Progenitor cell of endocrine pancreas (in vitro differentiated cells): ENCODE measurements at places on chromosomes 6 and 20.

GRCh38 chr6:137341681-137342195, 122.6 kb upstream of the IFNGR1 start:
- DNase-seq = no peak
- H3K4me1 ChIP-seq = peaks cover 8% of the 10 kb centered on the region
- peaks cover 14% of the 10 kb centered on the region for H3K27me3 ChIP-seq
- H3K27ac ChIP-seq = no peak overlapping the region

DNA sequence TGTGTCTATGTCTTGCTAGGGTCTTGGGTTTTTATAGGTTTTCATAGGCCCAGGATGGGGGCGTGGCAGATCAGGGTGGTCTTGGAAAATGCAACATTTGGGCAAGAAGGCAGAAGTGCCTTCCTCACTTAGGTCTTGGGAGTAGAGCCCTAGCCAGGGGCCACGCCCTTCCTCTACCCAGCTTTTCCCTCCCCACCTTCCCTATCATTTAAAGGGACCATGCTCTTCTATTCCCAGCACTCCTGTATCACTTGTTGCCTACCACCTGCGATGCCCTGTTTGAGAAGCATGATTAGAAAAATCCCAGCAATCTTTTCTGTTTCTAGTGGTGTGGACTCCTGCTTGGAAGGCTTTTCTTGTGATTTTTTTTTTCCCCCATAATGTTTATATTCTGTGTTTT, 190.6 kb downstream of the JARID2 start:
- no peak for DNase-seq
- no peak overlapping the region for H3K4me3 ChIP-seq
- H3K27me3 ChIP-seq = no peaks in the 10 kb centered on the region
- H3K4me1 ChIP-seq = peaks cover 40% of the 10 kb centered on the region

DNA sequence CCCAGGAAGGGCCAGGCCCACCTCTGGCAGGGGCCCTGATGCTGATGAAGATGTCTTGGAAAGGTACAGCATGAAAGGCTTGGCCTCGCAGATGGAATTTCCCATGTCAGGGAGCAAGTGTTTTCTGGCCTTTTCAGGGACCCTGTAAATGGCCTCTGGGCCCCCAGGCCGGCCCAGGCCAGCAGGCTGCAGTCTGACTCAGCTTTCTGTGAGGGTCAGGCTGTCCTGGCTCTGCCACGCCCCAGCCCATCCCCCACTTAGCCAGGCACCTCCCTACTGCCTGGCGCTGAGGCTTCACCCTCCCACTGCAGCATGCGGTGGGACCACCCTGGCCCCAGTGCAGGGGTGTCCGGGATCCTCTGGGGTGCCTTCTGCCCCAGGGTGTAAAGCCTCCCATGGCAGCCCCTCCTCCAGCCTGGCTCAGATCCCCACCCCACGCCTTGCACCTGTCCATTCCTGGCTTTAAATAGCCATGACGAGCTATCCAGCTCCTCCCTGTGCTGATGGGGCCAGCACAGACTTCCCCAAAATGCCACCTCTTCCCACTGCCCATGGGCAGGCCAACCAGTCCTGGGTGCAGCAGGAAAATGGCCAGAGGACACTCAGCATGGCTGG, 35.6 kb upstream of the GATA5 start:
- H3K27me3 ChIP-seq = no peaks in the 10 kb centered on the region
- H3K36me3 ChIP-seq = no peaks in the 10 kb centered on the region
- peak overlapping the region; percentile 47 for H3K27ac ChIP-seq
- no peak overlapping the region for H3K4me3 ChIP-seq
- DNase-seq = no peak
- no peaks in the 10 kb centered on the region for H3K4me1 ChIP-seq

DNA sequence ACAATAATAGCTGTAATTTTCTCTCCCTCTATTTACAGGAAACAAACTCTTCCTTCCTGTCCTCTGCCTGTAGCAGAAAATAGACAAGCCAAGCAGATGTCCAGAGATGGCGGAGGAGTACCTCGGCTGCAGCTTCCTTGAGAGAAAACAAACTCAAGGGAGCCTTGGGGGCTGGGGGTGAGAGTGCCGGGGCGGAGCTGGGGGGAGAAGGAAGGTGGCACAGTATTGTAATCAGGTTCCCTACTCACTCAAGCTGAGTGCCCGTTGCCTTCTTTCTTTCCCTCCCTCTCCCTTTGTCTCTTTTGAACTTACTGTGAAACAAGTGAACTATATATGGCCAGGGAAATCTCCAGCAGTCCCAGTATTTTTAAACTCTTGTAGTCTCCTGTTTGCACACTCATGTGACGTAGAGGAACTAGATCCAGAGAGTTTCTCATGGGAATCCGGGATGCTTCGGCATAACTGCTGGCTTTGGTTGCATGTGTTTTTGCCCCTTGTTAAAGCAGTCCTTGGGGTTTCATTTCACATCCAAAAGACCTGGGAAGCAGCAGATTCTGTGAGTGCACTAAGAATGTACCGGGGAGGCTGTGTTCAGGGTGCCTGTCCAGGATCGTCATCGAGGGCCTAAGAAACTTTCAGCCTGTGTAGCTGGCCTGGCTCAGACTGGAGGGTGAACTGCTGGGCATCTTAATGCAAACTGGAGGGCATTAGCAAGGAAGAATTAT, 44.6 kb upstream of the HDDC2 start:
- no peaks in the 10 kb centered on the region for H3K4me1 ChIP-seq
- H3K36me3 ChIP-seq = no peaks in the 10 kb centered on the region
- H3K27ac ChIP-seq = no peak overlapping the region

GRCh38 chr6:9404351-9405146, 969.2 kb upstream of the SLC35B3 start:
- no peak overlapping the region for H3K27ac ChIP-seq
- H3K36me3 ChIP-seq = no peaks in the 10 kb centered on the region
- no peak overlapping the region for H3K4me3 ChIP-seq
- H3K27me3 ChIP-seq = peaks cover 32% of the 10 kb centered on the region

- no peaks in the 10 kb centered on the region for H3K36me3 ChIP-seq
- no peaks in the 10 kb centered on the region for H3K27me3 ChIP-seq
- no peak for DNase-seq
- H3K27ac ChIP-seq = no peak overlapping the region
- H3K4me3 ChIP-seq = no peak overlapping the region
Measured at GRCh38 chr6:86331919-86332318, 605.4 kb upstream of the HTR1E start.

GRCh38 chr20:4038676-4039370, 23.5 kb upstream of the RNF24 start:
- H3K27ac ChIP-seq = no peak overlapping the region
- H3K27me3 ChIP-seq = peaks cover 12% of the 10 kb centered on the region
- no peak overlapping the region for H3K4me3 ChIP-seq
- peaks cover 3% of the 10 kb centered on the region for H3K4me1 ChIP-seq
- DNase-seq = no peak
- H3K36me3 ChIP-seq = no peaks in the 10 kb centered on the region

DNA sequence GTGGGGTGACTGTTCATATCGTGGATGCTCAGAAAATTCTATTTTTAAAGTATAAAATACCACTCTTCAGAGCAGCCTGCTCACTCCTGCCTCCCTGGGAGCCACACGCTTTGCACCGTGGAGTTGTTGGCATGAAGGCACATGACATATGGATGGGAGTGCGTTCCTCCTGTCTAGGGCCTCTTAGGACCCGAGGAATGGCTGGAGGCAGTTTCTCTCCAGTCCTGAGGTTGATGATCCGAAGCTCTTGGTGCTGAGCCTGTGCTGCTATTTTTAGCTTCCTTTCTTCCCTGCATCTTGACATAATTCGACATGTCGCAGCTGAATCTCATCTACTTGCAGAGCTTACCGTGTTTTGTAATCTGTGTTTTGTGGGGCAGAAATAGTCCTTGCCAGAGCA, 73.9 kb downstream of the PHACTR3 start:
- peaks cover 19% of the 10 kb centered on the region for H3K27me3 ChIP-seq
- H3K4me3 ChIP-seq = no peak overlapping the region
- DNase-seq = no peak
- H3K27ac ChIP-seq = no peak overlapping the region

GRCh38 chr6:10122164-10122563, 292.7 kb downstream of the TFAP2A start:
- H3K36me3 ChIP-seq = no peaks in the 10 kb centered on the region
- H3K27ac ChIP-seq = no peak overlapping the region
- H3K27me3 ChIP-seq = peaks cover 4% of the 10 kb centered on the region
- no peak overlapping the region for H3K4me3 ChIP-seq
- H3K4me1 ChIP-seq = no peaks in the 10 kb centered on the region

DNA sequence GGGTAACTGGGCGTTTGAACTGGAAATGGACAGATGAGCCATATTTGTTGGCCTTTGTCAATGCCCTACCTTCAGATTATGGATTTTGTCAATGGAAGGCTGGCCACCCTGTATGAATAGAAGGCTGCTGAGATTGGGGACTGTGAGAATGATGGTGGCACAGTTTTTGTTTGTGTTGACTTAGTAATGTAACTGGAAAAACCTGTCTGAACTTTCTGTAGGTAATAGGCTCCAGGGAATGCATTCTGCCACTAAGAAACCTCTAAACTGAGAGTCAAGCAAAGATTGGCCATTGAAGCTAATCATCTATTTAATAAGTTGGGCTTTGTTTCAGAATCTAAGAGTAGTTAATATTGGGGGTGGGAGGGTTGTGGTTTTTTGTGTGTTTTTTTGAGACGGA, 97.5 kb downstream of the FOXO3 start:
- H3K36me3 ChIP-seq = peaks cover 4% of the 10 kb centered on the region
- no peak for DNase-seq
- H3K4me3 ChIP-seq = no peak overlapping the region

DNA sequence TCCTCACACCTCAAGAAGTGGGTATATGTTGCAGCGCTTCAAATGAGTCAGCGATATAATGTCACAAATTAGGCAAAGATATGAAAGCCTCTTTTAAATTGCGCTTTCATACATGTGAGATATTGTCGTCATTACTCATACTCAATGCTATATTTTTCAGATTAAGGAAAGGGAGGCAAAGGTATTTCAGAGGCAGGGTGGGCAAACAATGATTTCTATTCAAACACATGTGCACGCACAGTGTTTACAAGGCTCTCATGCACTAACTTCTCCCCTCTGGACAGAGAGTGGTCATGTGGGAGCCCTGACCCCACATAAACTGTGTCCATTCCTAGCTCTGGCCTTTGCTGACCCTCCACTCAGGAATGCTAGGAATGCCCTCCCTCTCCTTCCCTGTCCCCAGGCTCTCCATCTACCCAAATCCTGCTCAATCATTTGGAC, 112.1 kb upstream of the TMEM170B start:
- H3K27ac ChIP-seq = peak overlapping the region; percentile 26
- peaks cover 42% of the 10 kb centered on the region for H3K4me1 ChIP-seq
- no peak overlapping the region for H3K4me3 ChIP-seq
- peaks cover 24% of the 10 kb centered on the region for H3K27me3 ChIP-seq
- H3K36me3 ChIP-seq = no peaks in the 10 kb centered on the region
- no peak for DNase-seq

DNA sequence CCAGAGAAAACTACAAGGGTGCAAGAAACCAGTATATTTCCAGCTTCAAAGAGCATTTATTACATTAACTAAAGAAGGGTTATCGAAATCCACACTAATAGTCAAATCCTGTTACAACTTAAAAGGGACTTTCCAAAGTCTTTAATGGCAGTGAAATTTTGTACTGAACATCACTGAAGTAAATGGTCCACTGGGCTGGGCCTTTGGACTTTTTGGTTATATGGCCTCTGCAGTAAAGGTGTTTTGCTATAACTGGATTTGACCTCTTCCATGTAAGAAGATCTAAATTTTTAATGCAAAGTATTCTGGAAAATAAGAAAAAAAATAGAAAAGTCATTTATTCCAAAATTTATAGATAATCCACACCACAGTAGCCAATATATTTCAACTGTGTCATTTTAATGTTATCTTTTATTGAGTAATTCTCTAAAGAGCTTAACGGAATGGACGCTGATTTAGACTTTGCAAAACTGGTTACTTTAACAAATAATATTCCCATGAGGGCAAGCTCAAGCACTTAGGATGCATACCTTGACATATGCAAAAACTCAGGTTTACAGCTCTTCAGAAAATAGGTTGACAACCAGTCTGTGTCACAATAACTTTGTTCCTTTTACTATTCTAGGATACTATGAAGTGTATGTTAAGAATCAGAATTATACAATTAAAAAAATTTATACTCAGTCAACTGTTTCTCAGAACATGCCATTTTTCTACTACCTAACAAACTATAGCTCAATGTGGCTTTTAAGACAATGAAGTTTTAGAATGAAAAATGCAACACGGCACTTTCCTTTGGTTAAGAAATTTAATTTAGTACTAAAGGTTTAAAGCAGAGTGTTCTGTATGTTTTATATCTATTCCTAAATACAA, 7.0 kb downstream of the RBM39 start:
- DNase-seq = no peak
- no peak overlapping the region for H3K27ac ChIP-seq
- no peak overlapping the region for H3K4me3 ChIP-seq

DNA sequence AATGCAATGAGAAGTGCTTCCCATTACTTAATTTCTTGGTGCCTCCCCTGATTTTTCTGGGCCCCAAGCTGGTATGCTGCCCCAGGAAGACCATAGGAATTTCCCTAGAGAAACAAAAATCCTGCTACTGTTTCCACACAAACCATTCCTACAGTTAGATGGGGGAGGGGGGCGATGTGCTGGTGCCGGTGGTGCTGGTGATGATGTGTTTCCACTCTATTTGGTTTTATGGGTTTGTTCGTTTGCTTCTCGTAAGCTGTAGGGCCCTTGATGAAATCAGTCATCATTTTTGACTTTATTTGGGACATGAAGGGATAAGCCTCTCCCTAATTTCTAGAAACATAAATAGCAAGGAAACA, 105.1 kb downstream of the MKKS start:
- H3K4me1 ChIP-seq = peaks cover 2% of the 10 kb centered on the region
- no peak overlapping the region for H3K4me3 ChIP-seq
- H3K36me3 ChIP-seq = no peaks in the 10 kb centered on the region
- H3K27ac ChIP-seq = no peak overlapping the region
- no peak for DNase-seq
- H3K27me3 ChIP-seq = peaks cover 12% of the 10 kb centered on the region

- peaks cover 24% of the 10 kb centered on the region for H3K27me3 ChIP-seq
- no peak for DNase-seq
- no peak overlapping the region for H3K4me3 ChIP-seq
- no peak overlapping the region for H3K27ac ChIP-seq
- no peaks in the 10 kb centered on the region for H3K36me3 ChIP-seq
Measured at GRCh38 chr20:40746251-40746650, 57.2 kb upstream of the MAFB start.

GRCh38 chr20:37243937-37244571, 17.6 kb downstream of the GHRH start:
- H3K27me3 ChIP-seq = no peaks in the 10 kb centered on the region
- DNase-seq = no peak
- H3K4me3 ChIP-seq = no peak overlapping the region

- no peaks in the 10 kb centered on the region for H3K36me3 ChIP-seq
- H3K4me1 ChIP-seq = no peaks in the 10 kb centered on the region
- H3K4me3 ChIP-seq = no peak overlapping the region
- no peak overlapping the region for H3K27ac ChIP-seq
- H3K27me3 ChIP-seq = no peaks in the 10 kb centered on the region
Measured at GRCh38 chr20:5680192-5680591, 70.0 kb upstream of the SHLD1 start.
